ENCODE measurements at places on chromosomes 1 and 21.

GRCh38 chr1:46364612-46365011 lies 24.0 kb downstream of the NSUN4 start:
- no peak for DNase-seq

DNA sequence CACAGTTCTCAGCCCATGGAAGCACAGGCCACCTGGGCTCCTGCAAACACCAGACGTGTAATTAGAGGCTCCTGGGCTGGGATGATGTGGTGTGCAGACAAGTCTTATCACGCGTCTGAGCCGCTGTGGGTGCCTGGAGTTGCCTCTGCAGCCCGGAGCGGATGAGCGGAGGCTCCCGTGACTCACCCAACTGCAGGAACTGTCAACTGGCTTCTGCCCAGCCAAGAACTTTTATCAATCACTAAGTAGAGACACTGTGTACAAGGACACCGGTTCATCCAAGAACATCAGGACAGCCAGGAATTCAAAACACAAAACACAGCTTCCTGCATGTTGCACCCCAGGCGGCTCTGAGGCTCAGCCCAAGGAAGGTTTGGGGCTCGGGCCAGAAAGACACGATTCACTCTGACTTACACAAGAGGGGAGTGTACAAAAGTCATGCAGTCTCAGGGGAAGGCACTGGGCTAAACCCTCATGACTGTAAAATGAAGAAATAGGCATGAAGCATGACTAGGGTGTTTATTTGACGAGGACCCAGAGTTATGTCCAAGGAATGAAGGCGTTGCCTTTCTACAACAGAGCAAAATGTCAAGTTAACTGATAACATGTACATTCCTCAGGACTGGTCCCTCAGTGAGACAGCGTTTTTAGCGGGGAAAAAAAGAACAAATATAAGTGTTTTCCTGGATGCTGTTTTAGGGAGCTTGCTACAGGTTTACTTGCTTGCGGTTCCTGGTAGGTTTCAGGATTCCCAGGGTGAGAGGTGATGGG lies 21.1 kb downstream of the ERRFI1 start:
- no peak for DNase-seq

DNA sequence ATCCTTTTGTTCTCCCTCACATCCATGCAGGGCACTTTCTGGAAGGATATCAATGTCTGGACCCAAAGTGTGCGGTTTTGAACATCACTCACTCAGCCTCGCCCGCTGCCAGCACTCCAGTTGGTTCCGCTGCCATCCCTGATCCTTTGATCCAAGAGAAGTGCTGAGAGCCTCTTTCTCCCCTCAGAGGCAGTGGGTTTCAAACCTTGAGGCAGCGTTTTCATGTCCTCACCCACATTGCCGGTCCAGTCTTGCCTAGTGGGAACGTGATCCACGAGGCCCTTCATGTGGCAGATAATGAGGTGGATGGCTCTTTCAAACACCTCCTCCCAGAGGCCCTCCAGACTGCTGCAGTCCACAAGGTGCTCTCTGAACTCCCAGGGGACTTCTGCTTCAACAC lies 122.2 kb downstream of the ACTL8 start:
- no peak for DNase-seq

DNA sequence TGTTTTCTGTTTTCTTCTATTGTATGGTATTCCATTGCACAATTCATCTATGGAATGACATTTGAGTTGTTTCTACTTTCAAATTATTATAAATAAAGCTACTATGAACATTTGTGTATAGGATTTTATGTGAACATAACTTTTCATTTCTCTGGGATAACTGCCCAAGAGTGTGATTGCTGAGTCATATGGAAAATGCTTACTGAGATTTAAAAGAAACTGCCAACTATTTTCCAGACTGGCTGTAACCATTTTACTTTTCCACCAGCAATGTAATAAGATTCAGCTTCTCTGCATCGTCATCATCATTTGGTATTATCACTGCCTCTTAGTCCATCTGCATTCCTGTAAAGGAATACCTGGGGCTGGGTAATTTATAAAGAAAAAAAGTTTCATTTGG lies 779.6 kb upstream of the PRMT6 start:
- no peak for DNase-seq

- DNase-seq = no peak
Measured at GRCh38 chr1:200877010-200877409, 4.2 kb downstream of the GPR25 start.

- DNase-seq = no peak
Measured at GRCh38 chr1:6507037-6507428, 15.6 kb upstream of the PLEKHG5 start.

DNA sequence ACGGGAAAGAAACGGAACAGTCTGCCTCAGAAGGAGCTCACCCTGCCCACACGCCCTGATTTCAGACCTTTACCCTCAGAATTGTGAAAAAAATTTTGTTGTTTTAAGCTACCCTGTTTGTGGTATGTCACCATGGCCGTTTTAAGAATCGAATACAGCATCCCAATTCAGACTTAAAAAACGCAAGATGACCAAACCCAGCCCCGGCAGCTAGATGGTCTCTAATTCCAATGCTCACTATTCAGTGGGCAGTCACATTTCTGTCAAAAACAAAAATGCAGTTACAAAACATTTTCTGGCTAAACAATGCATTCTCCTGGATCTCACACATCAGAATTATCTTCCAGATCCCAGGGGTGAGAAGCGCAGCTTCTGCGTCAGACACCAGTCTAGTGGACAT lies 527.5 kb downstream of the SMYD3 start:
- DNase-seq = no peak

DNA sequence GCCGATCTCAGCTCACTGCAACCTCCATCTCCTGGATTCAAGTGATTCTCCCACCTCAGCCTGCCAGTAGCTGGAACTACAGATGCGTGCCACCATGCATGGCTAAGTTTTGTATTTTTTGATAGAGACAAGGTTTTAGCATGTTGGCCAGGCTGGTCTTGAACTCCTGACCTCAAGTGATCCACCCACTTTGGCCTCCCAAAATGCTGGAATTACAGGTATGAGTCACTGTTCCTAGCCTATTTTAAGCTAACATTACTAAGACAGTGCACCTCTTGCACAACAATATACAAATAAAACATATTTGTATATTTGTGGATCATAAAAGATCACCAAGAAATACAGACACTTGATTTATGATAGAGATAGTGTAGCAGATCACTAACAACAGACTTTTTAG lies 139.1 kb downstream of the DUSP10 start:
- no peak for DNase-seq

DNA sequence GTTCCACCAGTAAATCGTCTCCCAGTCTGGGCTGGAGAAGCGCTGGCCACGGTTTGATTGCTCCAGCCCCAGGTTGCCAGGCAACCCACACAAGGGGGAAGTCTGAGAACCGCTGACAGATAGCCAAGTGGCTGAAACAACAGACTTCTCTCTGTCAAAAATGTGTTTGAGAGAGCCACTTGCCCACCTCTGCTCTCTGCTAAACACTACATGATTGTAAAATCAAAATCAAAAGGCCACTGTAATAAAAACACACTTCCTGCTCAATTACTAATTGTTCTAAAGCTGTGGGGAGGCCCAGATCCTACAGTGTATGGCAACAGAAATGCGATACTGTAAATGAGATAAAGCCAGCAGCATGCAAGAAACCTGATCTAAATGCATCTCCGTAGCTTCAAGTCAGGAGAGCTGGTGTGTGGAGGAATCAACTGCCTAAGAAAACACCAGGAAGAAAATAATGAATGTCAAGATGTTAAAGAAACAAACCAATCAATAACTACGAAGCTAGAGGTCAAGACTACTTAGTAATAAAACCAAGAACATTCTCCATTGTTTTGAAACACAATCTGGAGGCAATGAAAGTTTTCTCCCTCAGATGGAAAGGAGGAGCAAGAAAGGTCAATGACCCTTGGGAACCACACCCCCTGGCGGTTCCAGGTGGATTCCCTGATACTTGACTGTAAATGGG lies 121.2 kb downstream of the SLC45A1 start:
- DNase-seq = no peak

Measured in natural killer cell (primary cell).